Hepatocyte (in vitro differentiated cells): ENCODE measurements at places on chromosomes 2 and 18. TPM values are rescaled to one million over a fixed set of nuclear protein-coding genes. Genes with fewer than 3 reads are reported as not detected.
A peak's percentile ranks its signal among the peaks of the same experiment; 100 is the strongest.

The KYNU gene
- 13.1 and 13.8 TPM in 2 replicates for total RNA-seq

The MC5R gene
- not detected in 2 replicates for total RNA-seq

The SEMA4C gene
- 30.2 and 37.5 TPM in 2 replicates for total RNA-seq

- peak; percentile 34 for DNase-seq
These were observed 396.8 kb upstream of the ID2 start for GRCh38 chr2:8285081-8285480.

GRCh38 chr2:120785228-120785966 is 49.7 kb downstream of the GLI2 start:
- no peak for DNase-seq

DNA sequence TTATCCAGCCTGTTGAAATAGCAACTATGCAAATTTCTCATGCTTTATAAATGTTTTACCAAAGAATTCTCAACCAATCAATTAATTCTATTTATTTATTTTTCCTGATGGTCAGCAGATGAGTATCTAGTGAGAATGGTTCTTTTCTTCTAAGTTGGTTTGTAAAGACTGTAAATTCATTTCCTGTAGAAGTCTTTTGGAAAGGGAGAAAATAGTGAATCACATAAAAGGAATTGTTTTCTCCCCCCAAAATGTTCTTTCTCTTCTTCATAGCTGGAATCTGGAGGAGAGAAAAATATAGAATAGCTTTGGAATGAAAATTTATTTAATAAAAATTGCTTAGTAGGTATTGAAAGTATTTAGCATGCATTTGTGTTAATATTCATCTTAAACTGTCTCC is 836.1 kb upstream of the ZEB2 start:
- no peak for DNase-seq

- no peak for DNase-seq
These were observed 117.0 kb upstream of the SMIM21 start for GRCh38 chr18:75544496-75544895.

The TRIB2 gene
- total RNA-seq, result 27.2 and 28.0 TPM in 2 replicates

DNA sequence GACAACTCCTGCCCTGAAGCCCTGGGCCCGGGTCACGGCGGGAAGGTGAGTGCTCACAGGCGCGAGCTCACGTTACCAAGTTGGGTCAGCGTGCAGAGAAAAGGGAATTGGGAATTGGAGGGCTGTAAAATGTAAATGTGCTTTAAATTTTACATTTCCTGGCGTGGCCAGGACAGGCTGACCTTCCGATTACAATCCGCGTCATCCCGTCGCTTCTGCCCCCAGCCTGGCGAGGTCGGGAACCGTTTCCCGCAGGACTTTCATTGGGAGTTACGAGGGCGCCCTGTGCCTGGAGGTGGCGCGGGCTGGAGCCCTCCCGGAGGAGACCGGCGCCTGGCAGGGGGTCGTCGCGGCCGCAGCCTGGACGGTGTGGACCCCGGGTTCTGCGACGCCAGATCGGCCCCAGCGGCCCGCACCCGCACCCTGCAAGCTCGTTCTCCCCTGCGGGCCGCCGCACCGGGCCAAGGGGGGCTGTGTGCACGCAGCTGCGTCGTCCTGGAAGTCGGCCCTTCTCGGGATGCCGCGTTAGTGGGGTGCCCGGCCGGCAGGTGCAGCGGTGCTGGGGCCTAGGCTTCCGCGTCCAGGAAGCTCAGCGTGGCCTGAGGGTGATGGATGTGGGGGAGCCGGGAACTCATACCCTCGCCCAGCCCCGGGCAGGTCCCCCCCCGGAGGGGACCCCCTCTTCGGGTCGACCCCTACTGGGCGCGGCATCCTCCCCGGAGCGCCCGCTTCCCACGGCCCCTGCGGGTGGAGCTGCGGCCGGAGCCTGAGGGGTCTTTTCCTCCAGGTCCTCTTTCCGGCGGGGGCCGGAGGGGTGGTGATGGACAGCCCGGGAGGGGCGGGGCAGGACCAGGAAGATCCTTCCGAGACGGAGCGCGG is 63.9 kb downstream of the LRRFIP1 start:
- DNase-seq, result peak; percentile 51

GRCh38 chr2:214066862-214067261 is 344.0 kb upstream of the VWC2L start:
- DNase-seq, result no peak

DNA sequence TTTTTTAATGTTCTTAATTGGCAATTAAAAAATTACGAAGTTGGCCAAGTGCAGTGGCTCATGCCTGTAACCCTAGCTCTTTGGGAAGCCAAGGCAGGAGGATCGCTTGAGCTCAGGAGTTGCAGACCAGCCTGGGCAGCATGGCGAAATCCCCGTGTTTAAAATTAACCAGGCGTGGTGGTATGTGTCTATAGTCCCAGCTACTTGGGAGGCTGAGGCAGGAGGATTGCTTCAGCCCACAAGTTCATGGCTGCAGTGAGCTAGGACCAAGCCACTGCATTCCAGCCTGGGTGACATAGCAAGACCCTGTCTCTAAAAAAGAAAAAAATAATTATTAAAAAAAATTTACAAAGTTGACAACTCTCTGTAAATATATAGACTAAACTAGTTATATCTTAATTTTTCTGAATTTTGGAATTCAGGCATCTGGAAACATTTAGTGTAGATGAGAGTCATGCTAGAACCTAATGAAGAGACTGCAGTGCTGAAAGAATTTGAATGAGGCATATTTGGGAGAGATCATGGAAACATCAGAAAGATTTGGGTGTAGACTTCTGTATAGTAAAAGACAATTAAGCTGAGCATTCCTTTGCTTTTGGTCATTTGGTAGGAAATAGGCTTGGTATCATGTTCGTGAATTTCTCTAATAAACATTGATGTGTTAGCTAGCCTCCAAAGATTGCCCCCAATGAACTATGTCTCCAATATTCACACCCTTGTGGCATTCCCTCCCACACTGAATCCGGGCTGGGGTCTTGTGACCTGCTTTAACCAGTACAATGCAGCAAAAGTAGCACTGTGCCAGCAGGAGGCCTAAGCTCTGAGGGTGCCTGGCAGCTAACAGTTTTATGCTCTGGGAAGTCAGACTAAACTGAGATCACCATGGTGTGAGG is 4.2 kb upstream of the ROCK1 start:
- no peak for DNase-seq

DNA sequence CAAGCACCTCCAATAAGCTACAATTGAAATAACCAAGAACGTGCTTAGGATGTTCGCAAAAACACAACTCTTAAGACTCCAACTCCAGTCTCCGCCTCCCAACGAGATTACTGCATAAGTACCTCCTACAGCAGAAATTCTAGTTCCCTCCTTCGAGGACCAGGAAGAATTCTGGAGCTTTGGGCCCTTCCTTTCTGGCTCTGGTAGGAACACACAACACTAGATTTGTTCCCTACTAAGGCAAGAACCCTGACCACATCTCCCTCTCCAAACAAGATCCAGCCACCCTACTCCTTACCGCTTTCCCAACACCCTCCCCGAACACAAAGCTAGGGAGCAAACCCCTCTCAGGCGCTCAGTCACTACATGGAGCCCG is 721 bp downstream of the ADAM17 start:
- peak; percentile 83 for DNase-seq

DNA sequence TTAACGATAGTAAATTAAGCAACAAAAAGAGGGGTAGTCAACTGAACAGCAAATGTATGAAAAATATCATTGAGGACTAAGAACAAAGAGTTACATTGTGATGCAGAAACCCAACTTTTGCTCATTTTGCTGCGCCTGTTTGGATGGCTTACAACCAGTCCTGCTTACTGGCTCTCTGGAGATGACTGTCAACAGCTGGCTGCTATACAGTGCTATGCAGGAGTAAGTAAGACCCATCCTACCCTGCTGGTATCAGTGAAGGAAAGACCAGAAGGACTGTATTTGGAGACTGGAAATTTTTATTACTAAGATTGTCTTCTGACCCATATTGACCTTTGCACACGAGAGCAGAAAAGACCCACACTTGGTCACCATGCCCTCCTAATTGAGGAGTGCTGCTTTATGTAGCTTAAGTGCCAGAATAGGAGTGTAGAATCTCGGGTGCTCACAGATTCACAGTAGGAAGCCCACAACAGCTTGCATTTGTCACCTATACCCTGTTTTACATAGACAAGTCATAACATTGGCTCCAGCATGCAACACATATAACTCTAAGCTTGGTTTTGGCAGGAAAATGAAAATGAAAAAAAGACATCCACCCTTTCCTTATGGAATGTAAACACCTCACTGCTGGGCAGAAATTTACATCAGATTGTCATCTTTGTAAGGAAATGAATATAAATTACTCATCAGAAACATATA is 1915.0 kb upstream of the CELF4 start:
- DNase-seq, result no peak

GRCh38 chr2:128584296-128584890 is 265.7 kb upstream of the HS6ST1 start:
- DNase-seq, result no peak

The G6PC2 gene
- not detected in 2 replicates for total RNA-seq

GRCh38 chr2:216339456-216340279 is 32.6 kb downstream of the MARCHF4 start:
- peak; percentile 66 for DNase-seq
